Liver (tissue), 10 donors: ENCODE measurements at places on chromosomes 5 and 9. TPM values are rescaled to one million over a fixed set of nuclear protein-coding genes. Genes with fewer than 3 reads are reported as not detected.

DNA sequence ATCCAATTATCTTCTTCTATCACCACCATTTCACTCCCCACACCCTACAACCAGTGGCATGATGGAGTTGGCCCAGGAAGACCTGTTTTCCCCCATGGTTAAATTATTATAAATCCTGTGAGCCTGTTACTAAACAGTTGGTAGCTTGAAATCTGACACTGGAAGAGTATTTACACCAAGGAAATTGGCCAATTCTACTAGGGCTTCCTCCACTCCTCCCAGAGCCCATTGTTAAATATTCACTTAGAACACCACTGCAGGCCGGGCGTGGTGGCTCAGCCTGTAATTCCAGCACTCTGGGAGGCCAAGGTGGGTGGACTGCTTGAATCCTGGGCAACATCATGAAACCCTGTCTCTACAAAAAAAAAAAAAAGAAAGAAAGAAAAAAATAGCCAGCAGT is 32.4 kb upstream of the CKS2 start:
- no peak for DNase-seq

GRCh38 chr5:163041254-163041653 is 396.1 kb upstream of the CCNG1 start:
- DNase-seq, result no peak

Gene PCDHGA10
- total RNA-seq, result 2.0 TPM

Gene SCAI
- 5.3 TPM for total RNA-seq

Gene FAM221B
- not detected for total RNA-seq

Gene KLHL3
- total RNA-seq, result 8.8 TPM
